Stimulated activated CD4-positive, alpha-beta T cell treated with anti-CD3 and anti-CD28 coated beads, Interleukin-15, amount 100 ng/mL, for 48 hours (primary cell): ENCODE measurements at places on chromosomes 3 and 15.

- DNase-seq = no peak
Measured at GRCh38 chr15:55319537-55320237, 665 bp downstream of the PIGB start.

DNA sequence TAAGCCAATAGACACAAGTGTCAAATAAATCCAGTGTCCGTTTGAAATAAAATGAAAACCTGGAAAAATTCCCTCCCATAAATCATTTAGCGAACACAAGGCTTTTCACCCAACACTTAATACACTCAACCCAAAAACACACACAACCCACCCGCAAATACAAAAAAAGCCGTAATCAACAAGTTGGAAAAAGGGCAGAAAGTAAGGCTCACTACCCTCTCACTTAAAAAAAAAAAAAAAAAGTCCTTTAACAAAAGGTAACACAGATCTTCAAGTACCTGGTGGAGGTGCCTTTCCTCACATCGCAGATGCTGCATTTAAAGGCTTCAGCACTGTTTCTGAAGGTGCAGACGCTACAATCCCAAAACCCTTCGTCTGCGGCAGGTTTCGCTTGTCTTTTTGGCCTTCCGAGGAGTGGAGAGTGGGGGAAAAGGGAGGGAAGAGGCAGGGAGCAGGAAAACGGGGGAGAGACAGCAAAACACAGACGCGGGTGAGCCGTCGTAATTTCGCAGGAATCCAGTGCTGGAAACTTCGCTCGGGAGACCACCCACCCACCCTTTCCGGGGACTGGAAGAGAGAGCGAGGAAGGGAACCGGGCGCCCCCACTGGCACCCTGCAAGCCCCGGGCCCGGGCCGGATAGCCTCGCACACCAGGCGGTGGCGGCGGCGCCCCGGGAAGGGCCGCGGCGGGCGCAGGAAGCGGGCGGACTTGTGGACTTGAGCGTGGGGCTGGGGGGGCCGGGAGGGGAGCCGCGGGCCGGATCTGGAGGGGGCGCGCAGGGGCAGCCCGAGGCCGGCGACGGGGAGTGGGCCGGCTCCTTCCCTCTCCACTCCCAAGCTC is 401.8 kb downstream of the SHQ1 start:
- peak; percentile 24 for DNase-seq

DNA sequence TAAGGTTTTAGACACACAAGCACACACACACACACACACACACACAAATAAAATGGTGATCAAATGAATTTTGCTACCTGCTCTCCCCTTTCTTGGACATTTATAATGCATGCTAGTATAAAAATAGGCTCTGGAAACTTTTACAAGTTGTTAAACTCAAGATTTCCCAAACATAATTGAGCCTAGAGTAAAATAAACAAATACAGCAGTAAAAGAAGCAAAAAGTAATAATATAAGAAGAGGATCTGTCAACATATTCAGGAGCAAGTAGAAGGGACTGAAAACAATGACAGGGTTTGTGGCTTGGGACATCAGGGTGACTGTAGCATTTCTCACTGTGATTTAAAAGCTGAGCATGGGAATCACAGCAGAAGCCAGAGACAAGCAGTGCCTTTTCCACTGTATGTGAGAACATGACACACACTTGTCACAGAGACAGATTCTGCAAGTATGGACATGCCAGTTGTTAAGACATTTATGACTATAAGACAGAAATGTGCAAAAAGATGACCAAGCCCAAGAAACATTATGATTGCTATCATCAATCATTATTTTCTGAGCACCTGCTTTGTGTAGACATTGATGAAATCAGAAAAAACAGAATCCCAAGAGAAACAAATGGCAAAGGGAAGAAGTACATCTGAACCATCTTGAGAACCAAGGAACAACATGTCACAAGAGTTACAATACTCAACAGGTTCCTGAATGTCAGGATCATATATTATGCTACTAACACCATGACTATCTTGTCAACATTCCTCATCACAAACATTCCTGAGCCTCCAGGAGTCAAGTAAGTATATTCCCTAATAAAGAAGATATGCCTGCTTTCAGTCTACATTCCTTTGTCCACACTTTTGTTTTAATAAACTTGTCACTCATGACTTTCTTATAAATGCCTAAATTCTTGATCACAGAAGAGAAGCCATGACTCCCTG is 7.1 kb downstream of the THRB start:
- DNase-seq = no peak

- no peak for DNase-seq
Measured at GRCh38 chr3:58010562-58010961, 2.3 kb downstream of the FLNB start.
